Esophagus squamous epithelium (tissue), 5 donors: ENCODE measurements at places on chromosomes 1 and 21.

DNA sequence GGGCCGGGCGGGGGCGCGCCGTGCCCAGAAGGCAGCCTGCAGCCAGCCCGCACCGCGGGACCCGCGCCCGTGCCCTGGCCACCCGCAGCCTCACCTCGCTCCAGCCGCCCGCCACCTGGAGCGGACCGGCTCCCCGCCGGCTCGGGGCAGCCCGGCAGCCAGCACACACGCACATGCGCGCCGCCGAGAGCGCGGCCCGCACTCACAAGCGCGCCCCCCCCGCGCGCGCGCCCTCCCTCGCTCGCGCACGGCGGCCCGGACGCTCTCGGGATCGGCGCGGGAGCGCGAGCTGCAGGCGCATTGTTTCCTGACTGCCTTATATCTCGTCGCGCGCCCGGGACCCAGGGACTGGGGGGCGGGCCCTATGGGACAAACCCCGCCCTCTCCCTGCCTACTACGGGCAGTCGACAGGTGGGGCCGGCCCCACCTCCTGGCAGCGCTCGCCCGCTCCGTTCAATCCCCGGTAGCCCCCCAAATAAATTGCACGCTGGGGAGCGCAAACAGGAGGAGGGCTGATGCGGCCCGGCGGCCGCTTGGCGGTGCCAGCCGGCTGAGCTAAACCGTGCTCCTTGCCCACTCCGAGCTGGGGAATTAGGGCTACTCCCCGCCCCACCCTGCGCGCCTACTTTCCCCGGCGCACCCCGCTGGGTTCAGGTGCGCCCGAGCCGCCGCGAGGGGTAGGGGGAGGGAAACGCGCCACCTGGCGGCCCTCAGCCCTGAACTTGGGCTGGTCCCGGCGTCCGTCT lies at the start of gene MYCL:
TSS of gene MYCL (minus strand) at position 204 of the 746 bp plus-strand sequence. CDS start 483 bp downstream, outside the sequence.
- H3K36me3 ChIP-seq = no peaks in the 10 kb centered on the region
- peaks cover 69% of the 10 kb centered on the region for H3K27me3 ChIP-seq
- H3K27ac ChIP-seq = peak within 1 kb of the TSS; percentile 92
- DNase-seq = no peak
- H3K4me3 ChIP-seq = peak within 1 kb of the TSS; percentile 67

- H3K27ac ChIP-seq = no peak overlapping the region
- no peaks in the 10 kb centered on the region for H3K27me3 ChIP-seq
- no peak for DNase-seq
- H3K4me1 ChIP-seq = peaks cover 19% of the 10 kb centered on the region
- no peak overlapping the region for H3K4me3 ChIP-seq
- peaks cover 29% of the 10 kb centered on the region for H3K36me3 ChIP-seq
Observed at GRCh38 chr1:43653339-43653738, 3.4 kb downstream of the KDM4A start.

- no peak overlapping the region for H3K27ac ChIP-seq
- no peaks in the 10 kb centered on the region for H3K27me3 ChIP-seq
- H3K36me3 ChIP-seq = no peaks in the 10 kb centered on the region
- DNase-seq = no peak
- peaks cover 12% of the 10 kb centered on the region for H3K4me1 ChIP-seq
Observed at GRCh38 chr21:38468989-38469388, 29.3 kb downstream of the ERG start.

GRCh38 chr1:147800804-147801203 lies 40.4 kb upstream of the GJA5 start:
- no peak for DNase-seq
- no peak overlapping the region for H3K4me3 ChIP-seq
- H3K27ac ChIP-seq = no peak overlapping the region
- no peaks in the 10 kb centered on the region for H3K4me1 ChIP-seq

GRCh38 chr21:25188677-25189079 lies 418.6 kb downstream of the MRPL39 start:
- H3K27ac ChIP-seq = no peak overlapping the region
- no peaks in the 10 kb centered on the region for H3K27me3 ChIP-seq
- H3K4me1 ChIP-seq = no peaks in the 10 kb centered on the region
- no peak for DNase-seq
- H3K36me3 ChIP-seq = no peaks in the 10 kb centered on the region
- H3K4me3 ChIP-seq = no peak overlapping the region

- H3K27ac ChIP-seq = no peak overlapping the region
- no peaks in the 10 kb centered on the region for H3K27me3 ChIP-seq
- no peaks in the 10 kb centered on the region for H3K36me3 ChIP-seq
- peaks cover 13% of the 10 kb centered on the region for H3K4me1 ChIP-seq
- no peak for DNase-seq
Observed at GRCh38 chr1:213683529-213683928, 304.2 kb upstream of the PROX1 start.

DNA sequence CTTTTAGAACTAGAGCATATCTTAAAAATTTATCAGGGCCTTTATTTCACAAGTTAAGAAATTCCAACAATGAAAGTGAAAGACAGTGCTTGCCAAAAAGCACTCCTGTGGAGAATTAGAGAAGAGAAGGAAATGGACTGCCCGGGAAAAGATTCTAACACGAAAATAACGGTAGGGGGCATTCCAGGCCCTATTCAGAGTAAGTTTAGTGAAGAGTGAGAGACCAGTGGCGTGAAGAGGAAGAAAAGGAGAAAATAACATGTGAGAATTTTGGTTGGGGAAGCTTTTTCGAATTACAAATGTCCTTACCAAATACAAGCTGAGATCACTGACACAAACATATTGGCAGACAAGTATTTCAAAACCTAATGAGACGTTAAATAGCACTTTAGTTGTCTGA lies 38.4 kb upstream of the RBM34 start:
- DNase-seq = no peak
- no peaks in the 10 kb centered on the region for H3K4me1 ChIP-seq
- H3K36me3 ChIP-seq = peaks cover 7% of the 10 kb centered on the region
- H3K27ac ChIP-seq = no peak overlapping the region
- no peak overlapping the region for H3K4me3 ChIP-seq
- no peaks in the 10 kb centered on the region for H3K27me3 ChIP-seq

- no peak overlapping the region for H3K4me3 ChIP-seq
- DNase-seq = no peak
- H3K27ac ChIP-seq = no peak overlapping the region
- H3K27me3 ChIP-seq = peaks cover 4% of the 10 kb centered on the region
- H3K36me3 ChIP-seq = no peaks in the 10 kb centered on the region
- peaks cover 18% of the 10 kb centered on the region for H3K4me1 ChIP-seq
Observed at GRCh38 chr1:19044975-19045831, 88.7 kb upstream of the IFFO2 start.

DNA sequence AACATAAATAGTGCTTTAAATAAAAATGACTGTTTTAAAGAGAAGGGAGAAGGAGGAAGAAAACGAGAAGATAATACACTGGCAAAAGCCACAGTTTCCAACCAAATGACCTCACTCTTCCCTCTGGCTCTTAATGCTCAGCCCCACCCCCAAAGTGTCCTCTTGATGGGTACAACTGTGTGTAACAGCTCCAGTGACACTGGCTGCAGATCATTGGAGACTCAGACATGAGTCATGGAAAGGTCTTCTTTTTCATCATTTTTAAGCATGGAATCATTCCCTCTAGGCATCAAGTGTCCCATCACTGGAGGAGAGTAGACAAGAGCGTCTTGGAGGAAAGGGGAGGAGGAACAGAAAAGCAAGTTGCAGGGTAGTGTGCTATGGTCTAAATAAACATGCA lies 333.0 kb downstream of the PAPPA2 start:
- no peaks in the 10 kb centered on the region for H3K27me3 ChIP-seq
- DNase-seq = no peak
- H3K4me3 ChIP-seq = no peak overlapping the region
- H3K4me1 ChIP-seq = no peaks in the 10 kb centered on the region
- H3K27ac ChIP-seq = no peak overlapping the region

DNA sequence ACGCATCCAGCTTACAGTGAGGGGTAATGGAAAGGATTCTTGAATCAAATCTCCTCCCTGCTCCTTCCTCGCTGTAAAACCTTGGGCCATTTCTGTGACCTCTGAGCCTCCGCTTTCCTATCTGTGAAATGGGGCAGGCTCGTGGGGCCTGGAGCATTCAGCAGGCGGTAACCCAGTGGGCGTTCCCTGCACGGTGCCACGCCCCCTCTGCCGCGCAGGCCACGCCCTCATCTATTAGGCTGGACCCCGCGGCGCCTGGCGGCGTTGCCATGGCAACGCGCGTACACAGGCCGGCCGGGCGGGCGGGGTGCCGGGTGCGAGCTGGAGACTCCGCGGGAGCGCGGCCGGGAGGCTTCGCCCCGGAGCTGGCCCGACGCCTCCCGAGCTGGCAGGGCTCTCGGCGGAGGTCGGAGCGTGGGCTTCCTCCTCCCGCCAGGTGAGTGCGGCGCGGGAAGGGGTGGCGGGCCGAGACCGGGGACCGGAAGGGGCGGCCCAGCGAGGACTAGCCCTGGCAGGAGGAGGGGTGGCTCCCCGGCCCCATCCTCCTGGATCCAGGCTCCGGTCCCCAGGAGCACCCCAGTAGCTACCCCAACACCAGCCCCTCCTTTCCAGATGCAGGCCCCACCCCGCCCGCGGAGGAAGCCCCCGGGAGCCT lies at the start of gene FHAD1:
TSS of gene FHAD1 (plus strand) at position 264 of the 655 bp plus-strand sequence. CDS start 4,562 bp downstream, outside the sequence.
- H3K4me3 ChIP-seq = peak within 1 kb of the TSS; percentile 31
- no peak for DNase-seq
- no peaks in the 10 kb centered on the region for H3K36me3 ChIP-seq
- peak within 1 kb of the TSS; percentile 25 for H3K27ac ChIP-seq
